Foreskin keratinocyte (primary cell): ENCODE measurements at places on chromosomes 5 and 9. TPM values are rescaled to one million over a fixed set of nuclear protein-coding genes. Genes with fewer than 3 reads are reported as not detected.

Gene PCDHA4
- total RNA-seq: not detected in 2 replicates

Gene GPR21
- 0.25 TPM in 1 of 2 replicates, not detected in the other for total RNA-seq

Gene ZFP37
- 1.0 and 1.2 TPM in 2 replicates for total RNA-seq

Gene CCNB1
- total RNA-seq: 210 and 276 TPM in 2 replicates

Gene PALM2AKAP2
- 6.6 and 8.9 TPM in 2 replicates for total RNA-seq

Gene CLTA
- 249 and 260 TPM in 2 replicates for total RNA-seq

Gene FBXW2
- total RNA-seq: 45.5 and 48.1 TPM in 2 replicates

Gene LECT2
- total RNA-seq: not detected in 2 replicates

Gene CFAP157
- total RNA-seq: not detected in 2 replicates

Gene CDC25C
- total RNA-seq: 7.9 and 9.4 TPM in 2 replicates
